ENCODE measurements at places on chromosomes 3 and 15. TPM values are rescaled to one million over a fixed set of nuclear protein-coding genes. Genes with fewer than 3 reads are reported as not detected.

The NR2E3 gene
- 0.38 TPM for total RNA-seq

The SLC24A5 gene
- total RNA-seq = 1.3 TPM

The KNG1 gene
- not detected for total RNA-seq

GRCh38 chr15:78977091-78977571, 32.3 kb upstream of the CTSH start:
- DNase-seq = no peak

DNA sequence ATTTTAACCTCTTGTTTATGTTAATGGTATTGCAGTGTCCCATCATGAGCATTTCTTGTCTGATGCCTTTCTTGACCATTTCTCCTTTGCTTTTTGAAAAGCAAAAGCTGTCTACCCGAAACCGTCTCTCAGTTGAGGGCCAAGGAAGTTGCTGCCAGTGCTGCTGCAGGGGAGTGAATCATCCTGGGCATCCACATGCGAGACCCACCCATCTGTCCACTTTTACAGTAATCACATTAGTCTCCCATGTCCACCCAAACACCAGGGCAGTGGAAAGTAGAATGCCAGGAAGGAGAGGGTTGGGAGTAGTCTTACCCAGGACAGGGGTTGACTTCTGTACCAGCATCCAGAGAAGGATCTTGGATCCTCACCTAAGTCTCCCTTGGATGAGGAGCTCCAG, 48.6 kb upstream of the TEX264 start:
- DNase-seq = no peak

Measured in type B pancreatic cell (in vitro differentiated cells).